ENCODE measurements at places on chromosomes 1 and 21. TPM values are rescaled to one million over a fixed set of nuclear protein-coding genes. Genes with fewer than 3 reads are reported as not detected.
A peak's percentile ranks its signal among the peaks of the same experiment; 100 is the strongest.

GRCh38 chr1:94925004-94925403 is 1.9 kb downstream of the CNN3 start:
- DNase-seq: no peak

- DNase-seq: no peak
Measured at GRCh38 chr1:107829036-107829770, 135.8 kb downstream of the VAV3 start.

GRCh38 chr1:51948491-51948915 is 42.0 kb downstream of the RAB3B start:
- no peak for DNase-seq

The ELAPOR1 gene
- 20.8 TPM for total RNA-seq

The SLC26A9 gene
- 4.9 TPM for total RNA-seq

DNA sequence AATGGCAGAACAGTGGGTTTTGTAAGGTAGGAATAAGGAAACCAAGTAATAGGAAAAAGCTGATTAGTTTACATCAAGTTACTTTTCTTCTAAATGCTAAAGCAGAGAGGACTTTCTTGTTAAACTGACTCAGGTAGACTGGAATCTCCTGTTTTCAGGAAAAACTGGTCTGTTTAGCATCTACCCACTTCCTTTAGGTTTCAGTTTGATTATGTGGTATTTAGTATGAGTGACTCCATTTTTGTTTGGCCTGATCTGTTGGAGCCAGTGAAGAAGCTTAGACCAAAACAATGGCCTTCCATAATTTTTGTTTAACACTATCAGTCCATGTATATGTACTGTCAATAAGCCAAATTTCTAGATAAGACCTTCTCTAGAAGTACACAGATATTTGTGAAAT is 88.4 kb downstream of the EPB41 start:
- DNase-seq: no peak

DNA sequence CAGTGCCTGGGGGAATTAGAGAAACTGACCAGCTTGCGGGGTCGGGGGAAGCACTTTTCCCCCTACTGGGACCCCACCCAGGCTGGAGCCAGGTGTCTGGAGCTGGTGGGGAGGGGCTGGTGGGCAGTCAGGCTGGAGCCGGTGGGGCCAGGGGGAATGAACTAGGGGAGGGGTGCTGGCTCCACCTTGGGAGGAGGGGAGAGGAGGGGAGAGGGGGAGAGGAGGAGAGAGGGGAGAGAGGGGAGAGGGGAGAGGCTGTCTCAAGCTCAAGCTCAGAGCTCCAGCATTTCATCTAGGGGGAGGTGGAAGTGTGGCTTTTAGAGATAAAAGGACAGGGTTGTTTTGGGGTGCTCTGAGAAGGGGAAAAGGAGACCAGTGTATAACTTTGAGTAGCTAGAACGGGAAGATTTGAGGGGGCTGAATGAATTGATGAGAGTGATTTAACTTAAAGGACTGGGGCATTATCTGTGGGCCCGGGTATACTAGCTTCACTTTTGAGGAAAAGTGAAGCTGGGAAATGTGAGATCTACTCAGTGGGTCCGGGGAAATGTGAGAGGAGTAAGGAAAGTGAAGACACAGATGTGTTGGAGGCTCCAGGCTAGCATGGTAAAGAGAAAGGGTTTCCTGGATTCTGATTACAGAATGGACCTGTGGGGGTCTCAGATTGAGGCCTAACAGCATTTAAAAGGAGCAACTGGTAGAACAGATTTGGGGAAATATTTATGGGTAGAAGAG is 2.8 kb downstream of the EFNA1 start:
- no peak for DNase-seq

The COL18A1 gene
- 126 TPM for total RNA-seq

The HSD11B1 gene
- 41.4 TPM for total RNA-seq

The KRTAP12-2 gene
- not detected for total RNA-seq

- DNase-seq: peak; percentile 71
Measured at GRCh38 chr1:9890224-9890731, 19.8 kb downstream of the CTNNBIP1 start.

The OR2T35 gene
- not detected for total RNA-seq

- no peak for DNase-seq
Measured at GRCh38 chr1:54926970-54927369, 40.0 kb upstream of the DHCR24 start.

The HNRNPR gene
- 61.1 TPM for total RNA-seq

DNA sequence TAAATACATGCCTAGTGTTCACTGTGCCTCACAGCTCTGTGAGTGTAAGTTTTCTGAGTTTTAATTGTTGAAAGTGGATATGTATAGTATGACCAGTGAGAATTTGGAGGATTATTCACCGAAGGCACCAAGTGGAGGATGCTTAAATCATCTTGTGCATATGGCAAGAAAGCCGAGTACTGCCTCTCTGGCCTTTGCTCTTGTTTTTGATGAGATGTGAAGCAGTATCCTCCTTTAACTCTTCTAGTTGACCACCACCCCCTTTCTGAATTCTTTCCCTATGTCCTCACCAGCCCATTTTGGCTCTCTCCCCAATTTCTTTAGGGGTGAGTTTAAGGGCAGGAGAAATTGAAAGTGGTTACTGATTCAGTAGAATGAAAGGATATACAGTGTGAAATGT is 130.4 kb downstream of the SYT2 start:
- DNase-seq: no peak

DNA sequence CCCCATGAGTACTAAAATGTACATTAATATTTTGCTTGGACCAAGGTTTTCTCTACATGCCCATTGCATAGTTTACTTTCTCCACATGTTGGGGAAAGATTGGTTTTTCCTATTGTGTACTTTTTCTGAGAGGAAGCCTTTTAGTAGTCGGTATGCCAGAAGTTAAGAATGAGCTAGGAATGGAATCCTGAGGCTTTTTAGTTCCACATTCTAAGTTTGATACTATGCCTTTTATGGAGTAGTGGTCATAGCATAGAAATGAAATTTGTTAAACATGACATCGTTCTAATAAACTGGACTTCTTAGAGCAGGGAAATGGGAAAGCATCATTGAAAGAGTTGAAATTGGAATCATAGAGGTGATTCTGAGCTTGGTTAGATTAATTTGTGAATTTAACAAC is 64.3 kb downstream of the BCL9 start:
- DNase-seq: no peak

- DNase-seq: peak; percentile 34
Measured at GRCh38 chr1:58811303-58811702, 27.5 kb upstream of the JUN start.

DNA sequence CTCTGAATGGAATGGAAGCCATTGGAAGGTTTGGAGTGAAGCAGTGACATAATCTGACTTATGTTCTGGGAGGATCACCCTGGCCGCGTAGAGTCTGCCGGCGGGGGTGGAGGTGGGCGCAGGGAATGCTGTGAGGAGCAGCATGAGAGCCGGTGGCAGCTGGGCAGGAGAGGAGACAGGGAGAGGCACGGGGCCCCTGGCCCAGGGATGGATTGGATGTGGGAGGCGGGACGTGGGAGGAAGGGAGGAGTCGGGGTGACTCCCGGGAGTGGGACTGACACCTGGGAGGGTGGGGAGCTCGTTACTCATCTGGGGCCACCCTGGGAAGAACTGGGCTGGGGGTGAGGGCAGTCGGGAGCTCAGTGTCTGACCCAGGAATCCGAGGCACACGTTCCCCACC is 10.4 kb upstream of the KCNAB2 start:
- DNase-seq: no peak

GRCh38 chr21:45445369-45445768 is 40.4 kb downstream of the COL18A1 start:
- DNase-seq: no peak

DNA sequence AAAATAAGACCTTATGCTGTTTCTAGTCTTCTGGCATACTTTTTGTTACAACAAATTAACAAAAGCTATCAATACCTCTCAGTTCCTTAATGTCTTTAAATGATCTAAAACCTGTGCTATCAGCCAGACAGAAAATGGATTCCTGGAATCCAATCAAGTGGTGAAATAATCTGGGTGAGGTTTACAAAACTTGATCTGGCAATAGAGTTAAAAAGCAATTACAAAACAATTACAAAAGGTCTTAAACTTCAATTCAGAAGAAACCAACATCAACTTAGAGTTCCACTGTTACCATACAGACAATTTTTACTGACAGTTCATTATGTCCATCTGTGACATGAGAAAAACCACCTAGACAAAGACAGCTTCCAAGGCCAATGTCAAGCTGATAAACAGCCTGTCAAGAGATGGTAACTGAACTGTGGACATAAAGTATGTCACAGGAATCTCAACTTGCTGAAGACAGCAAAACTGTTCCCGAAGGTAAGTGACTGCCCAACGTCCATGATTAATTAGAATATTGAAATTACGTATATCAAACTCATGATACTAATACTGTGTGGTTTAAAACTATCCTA is 17.4 kb downstream of the ZZZ3 start:
- DNase-seq: no peak

- DNase-seq: no peak
Measured at GRCh38 chr21:44710756-44711326, 531 bp downstream of the TSPEAR start.

The CD53 gene
- 5.9 TPM for total RNA-seq

- no peak for DNase-seq
Measured at GRCh38 chr1:10074852-10075730, 42.3 kb downstream of the UBE4B start.

The PLA2G2C gene
- total RNA-seq: not detected

- no peak for DNase-seq
Measured at GRCh38 chr1:113246929-113247328, 143.4 kb upstream of the MAGI3 start.

DNA sequence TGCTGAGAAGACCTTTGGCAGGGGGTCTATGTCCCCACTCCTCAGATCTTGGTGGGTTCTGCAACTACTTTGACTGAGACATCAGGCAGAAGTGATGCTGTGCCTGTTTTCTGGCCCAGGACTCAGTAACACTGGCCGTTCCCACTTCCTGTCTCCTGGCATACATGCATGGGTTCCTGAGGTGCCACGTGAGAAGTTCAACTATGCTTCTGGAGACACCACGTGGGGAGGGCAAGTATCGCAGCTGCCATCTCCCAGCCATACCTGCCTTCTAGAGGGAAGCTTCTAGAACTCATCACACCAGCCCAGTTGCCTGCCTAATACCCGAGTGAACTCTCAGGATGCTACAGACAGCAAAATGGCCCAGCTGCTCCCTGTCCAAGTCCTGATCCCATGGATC is 65.8 kb downstream of the TRABD2B start:
- no peak for DNase-seq

DNA sequence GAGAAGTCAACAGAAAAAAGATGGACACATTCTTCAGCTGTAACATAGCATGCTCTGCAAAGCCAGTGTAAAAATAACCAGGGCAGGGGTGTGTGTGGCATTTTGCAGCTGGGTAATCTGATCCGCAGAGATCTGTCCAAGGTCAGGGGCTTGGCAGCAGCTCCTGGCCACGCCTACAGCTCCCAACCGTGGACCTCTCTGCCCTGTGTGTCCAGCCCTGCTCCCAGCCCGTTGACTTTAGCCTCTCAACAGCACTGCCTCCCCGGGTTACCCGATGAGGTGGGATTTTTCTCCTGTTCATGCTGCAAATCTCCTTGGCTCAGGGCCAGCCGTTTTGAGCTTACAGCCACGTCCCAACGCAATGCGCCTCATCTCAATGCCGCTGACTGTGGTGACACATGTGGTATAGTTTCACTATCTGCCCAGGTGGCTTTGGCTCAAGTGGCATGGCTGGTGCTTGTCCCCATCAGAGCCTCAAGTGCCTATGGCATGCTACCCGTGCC is 68.1 kb downstream of the VWA5B1 start:
- DNase-seq: no peak

The PGM1 gene
- total RNA-seq: 45.9 TPM

GRCh38 chr1:23424293-23425192 is at the start of gene TCEA3:
Gene TCEA3, minus strand, starts transcription at chr1:23424748. Its CDS starts 115 bp downstream, at chr1:23424633.
- no peak for DNase-seq

GRCh38 chr1:116605315-116605714 is 34.5 kb upstream of the CD58 start:
- no peak for DNase-seq

DNA sequence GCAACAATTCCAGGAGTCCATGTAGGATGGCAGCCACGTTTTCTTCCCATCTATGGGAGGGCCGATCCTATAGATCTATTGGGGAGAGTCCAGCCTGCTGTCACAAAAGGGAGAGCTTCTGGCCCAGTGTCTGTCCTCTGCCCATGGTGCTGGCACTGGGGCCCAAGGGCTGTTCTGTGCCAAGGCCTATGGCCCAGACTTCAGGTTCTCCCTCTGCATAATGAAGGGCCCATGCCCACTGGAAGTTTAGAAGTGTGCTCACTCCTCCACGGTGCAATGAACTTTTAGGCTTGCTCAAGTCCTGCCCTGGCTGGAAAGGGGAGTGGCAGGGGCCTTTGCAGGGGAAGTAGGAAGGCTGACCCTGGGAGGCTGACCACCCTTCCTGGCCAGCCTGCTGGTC is 44.1 kb upstream of the ATP2B4 start:
- no peak for DNase-seq

The CASZ1 gene
- total RNA-seq: 140 TPM

GRCh38 chr1:90384193-90384592 is 332.9 kb downstream of the BARHL2 start:
- no peak for DNase-seq

DNA sequence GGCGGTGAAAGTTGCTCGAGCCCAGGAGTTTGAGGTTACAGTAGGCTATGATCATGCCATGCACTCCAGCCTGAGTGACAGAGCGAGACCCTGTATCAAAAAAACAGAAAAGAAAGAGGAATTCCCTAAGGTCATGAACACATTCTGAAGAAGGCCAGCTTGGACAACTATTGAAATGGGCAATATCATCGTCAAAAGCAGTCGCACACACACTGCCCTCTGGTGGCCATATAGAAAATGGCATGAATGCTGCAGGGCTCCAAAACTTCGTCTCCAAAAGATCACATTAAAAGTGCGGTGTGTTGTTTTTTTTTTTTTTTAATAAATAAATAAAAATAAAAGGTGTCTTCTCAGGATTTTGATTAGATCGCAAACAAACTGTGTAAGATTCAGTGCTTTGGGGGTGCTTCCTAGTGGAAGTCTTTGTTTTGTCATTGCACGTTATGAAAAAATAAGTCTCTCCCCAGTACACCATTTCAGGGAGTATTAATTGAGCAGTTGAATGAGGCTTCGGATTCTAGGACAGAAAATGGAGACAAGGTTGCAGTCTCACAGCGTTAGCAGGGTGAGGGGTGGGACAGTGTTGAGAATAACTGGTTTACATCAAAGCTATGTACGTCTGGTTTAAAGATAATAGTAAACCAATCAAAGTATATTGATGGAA is 87.5 kb upstream of the FMN2 start:
- DNase-seq: no peak

GRCh38 chr1:212485571-212485912 is 52.8 kb downstream of the NENF start:
- DNase-seq: no peak

The SERPINC1 gene
- total RNA-seq: not detected

The MCOLN2 gene
- 1.1 TPM for total RNA-seq

The NBPF10 gene
- 1.5 TPM for total RNA-seq

DNA sequence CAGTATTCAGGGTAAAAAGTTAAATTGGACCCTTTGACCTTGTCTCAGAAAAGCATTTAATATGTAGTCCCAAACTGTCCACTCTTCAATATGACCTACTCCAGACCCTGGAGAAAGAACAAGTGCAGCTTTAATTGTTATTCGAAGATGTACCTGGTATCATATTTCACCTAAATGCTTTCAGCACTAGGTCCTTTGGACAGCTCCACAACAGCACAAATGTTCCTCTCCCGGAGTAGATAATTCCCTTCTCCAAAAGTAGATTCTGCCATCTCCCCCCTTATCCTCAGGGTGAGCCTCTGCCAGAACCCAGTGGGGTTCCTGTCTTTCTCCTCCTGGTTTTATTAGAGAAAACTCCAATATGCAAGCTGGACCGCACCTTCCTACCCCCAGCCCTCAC is 104.5 kb upstream of the AJAP1 start:
- DNase-seq: peak; percentile 10

The FYB2 gene
- total RNA-seq: not detected

Measured in lower leg skin (tissue), 4 donors.